ENCODE measurements at places on chromosomes 5 and 9.

- no peak for DNase-seq
These were observed 307.1 kb downstream of the TLE1 start for GRCh38 chr9:81382281-81382680.

DNA sequence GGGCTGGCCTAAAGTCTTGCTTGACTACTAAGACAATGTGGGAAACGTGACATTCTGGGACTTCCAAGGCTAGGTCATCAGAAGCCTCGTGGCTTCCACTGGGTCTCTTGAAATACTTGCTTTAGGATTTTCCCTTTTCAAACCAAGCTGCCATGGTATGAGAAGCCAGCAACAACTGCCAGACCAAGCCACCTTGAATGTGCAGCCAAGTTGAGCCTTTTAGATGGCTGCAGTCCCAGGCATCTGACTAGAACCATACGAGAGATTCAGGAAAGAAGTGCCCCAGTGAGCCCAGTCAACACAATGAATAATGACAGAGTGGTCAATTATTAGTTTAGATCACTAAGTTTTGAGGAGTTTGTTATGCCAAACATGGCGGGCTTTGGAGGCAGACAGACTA is 143.3 kb downstream of the SLF1 start:
- no peak for DNase-seq

GRCh38 chr5:131381021-131381420 is 117.2 kb downstream of the CDC42SE2 start:
- no peak for DNase-seq

DNA sequence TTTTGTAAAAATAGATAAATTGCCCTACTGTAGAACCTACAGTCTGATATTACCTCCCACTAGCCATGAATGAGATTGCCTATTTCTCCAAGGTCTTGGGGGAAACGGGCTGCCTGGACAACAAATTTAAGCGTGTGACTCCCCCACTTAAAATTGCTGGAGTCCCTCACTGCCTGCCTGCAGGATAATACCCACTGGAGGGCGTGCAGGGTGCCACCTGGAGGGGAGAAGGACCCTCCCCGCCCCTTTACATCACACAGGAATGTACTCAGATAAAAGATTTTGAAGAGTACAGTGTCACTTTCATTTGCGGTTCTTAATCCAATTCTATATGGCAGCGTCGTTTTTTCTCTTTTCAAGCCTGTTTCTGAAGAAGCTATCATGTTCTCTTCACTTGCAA is 6.2 kb upstream of the TRIM7 start:
- DNase-seq: no peak

DNA sequence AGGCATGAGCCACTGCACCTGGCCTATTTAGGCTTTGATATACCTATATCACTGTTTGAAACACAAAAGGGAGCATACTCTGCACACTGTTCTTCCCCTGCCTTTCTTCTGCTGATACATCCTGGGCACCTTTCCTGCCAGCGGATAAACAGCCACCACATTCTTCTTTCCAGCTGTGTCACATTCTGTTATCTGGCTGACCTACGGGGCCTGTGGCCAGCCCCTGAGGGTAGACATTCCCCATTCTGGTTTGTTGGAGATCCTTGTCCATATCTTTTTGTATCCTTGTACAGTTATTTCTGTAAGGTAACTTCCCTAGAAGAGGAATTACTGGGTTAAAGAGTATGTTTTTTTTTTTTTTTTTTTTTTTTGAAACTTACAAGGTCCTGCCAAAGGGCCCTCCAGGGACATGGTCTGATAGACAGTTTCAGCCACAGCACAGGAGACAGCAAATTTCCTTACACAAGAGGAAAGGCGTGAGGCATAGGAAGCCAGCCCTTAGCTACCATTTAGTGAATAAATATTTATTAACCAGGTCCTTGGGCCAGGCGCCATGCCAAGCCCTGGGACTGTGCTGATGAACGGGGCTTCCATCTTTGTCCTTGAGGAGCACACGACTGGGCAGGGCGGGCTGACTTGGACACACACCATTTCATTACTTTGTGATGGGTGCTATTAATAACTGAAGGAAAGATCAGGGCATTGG is 57.8 kb downstream of the ERGIC1 start:
- no peak for DNase-seq

DNA sequence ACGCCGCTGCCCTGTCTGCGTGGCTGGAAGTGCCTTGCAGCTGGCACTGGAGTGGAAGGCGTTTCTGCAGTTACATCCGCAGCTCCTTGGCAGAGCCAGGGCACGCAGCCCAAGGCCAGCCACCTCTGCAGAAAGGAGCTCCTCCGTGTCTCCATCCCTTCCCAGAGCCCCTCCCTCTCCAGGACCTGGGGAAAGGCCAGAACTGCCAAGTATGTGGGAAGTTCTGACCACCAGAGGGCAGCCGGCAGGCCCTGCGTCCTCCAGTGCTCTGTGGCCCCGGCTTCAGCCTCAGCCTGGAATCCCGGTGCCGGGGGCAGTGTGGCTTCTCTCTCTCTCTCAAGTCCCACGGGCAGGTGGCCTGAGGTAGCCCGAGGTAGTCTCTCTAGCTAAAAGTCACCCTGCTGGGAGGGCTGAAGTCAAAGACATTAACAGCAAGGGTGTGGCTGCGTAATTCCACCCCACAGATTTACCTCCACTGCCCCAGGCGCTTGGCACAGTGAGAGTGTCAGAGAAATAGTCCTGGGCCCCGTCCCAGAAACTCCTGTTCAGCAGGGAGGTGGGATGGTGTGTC is 101.7 kb upstream of the FCN2 start:
- no peak for DNase-seq

- no peak for DNase-seq
These were observed 3.8 kb downstream of the IFNA1 start for GRCh38 chr9:21443849-21444625.

- no peak for DNase-seq
These were observed 14.5 kb upstream of the LPAR1 start for GRCh38 chr9:111052791-111053190.
